ENCODE measurements at places on chromosomes 6 and 20.

DNA sequence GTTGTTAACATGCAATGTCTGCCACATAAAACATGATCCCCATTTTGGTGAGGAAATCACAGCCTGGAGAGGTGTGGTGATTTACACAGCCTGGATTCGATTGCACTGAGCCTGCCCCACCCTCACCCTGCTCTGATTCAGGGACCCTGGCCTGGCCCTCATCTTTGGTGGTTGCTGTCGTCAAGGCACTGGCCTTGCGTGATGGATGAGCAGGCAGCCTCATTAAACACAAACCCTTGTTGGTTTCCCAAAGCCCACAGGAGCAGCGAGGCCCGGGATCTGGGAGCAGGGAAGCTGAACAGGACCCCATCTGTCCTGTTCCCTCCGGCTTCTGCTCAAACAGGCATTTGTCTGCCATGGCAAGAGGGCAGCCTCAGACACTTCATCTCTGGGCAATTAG is 70.8 kb downstream of the CHMP4B start:
- DNase-seq, result no peak

DNA sequence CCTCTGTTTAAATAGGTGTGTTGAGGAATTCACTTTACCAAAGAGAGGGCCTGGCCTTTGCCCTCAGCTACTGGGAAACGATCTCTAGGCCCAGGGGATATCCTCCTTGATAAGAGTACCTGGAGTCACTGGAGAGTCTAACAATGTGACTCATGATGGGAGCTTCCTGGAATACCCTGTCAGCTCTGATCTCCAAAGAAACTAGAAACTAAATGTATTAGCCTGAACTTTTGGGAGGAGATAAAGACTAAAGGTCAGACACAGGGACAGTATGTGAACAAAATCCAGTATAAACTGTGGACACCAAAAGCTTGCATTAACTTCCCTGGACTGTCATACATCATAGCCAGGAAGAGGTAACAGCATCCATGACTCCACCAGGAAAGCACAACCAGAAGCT is 148.5 kb downstream of the RNGTT start:
- no peak for DNase-seq

DNA sequence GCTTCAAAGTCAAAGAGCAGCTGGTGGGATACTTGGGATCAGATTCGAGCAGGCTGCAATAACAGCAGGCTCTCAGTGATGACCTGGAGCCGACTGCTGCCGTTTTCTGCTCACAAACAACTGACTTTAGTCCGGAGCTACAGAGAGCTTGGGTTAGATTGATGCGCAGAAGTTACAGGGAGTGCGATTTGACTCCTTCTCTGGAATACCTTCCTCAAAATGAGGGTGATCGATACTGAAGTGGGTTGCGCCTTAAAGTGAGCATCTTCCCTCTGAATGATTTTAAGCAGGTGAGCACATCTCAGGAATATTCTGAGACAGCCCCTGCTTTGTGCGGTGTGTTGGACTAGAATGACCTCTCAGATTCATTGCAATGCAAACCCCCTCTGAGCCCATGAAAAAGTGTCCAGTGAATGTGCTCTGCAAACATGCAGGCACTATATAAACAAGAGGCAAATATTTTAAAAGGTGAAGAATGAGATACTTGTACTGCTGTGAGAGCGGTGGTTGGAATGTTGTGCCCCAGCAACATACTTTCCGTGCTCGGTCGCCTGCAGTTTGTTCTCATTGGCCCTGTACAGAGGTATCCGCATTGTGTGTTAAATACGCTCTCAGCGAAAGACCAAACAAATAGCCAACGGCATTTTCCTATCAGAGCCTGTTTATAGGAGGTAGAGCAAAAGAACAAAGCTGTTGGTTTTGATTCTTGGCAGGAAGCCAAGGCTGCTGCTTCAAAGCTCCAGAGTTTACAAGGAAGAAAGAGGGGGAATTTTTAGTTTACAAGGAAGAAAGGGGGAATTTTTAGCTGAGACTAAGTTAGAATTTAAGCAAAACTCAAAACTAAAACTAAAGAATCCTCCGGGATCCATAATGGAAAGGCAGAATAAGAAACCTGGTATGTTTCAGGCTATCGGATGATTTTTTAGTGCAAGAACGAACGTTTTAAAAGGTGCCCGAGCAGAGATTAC is 67.7 kb downstream of the PHACTR2 start:
- no peak for DNase-seq

DNA sequence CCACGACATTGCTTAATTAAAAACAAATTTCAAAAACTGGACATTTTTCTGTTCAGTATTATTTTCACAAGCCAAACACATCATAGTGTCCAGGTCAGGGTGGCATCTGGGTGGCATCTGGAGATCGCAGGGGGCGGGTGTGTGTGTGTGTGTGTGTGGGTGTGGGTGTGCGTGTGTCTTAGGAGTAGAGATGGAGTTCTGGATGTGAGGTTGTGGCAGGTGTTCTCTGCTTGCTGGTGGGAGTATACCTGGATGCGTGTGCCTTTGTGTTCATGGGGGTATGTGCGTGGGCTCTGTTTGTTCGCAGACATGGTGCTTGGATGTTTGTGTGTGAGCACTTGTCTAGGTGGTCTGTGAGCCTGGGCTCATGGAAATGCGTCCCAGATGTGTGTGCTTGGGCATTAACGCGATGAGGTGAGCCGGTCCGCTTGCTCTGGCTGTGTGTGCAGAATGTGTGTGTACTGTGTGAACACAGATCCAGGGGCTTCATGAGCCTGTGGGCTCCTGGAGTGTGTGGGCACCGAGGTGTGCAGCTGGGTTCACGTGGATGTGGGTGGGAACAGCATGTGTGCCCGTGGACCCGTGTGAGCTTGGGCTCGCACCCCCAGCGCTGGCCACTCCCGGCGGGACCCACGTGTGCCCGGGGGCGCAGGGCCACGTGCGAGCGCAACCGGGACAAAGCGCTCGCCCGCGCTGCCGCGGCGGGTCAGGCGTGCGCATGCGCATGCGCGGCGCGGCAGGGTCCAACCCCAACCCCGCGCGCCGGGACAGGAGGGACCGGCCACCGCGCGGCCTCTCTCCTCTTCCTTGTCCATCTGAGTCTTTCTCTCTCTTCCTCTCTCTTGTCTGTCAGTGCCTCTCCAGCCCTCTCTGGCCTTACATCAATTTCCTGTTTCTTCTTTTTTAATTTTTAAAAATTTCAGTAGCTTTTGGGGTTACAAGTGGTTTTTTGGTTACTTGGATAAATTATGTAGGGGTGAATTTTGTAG is 60.4 kb downstream of the SRC start:
- no peak for DNase-seq

- DNase-seq, result no peak
These were observed 84.1 kb upstream of the GJE1 start for GRCh38 chr6:142048593-142048980.

DNA sequence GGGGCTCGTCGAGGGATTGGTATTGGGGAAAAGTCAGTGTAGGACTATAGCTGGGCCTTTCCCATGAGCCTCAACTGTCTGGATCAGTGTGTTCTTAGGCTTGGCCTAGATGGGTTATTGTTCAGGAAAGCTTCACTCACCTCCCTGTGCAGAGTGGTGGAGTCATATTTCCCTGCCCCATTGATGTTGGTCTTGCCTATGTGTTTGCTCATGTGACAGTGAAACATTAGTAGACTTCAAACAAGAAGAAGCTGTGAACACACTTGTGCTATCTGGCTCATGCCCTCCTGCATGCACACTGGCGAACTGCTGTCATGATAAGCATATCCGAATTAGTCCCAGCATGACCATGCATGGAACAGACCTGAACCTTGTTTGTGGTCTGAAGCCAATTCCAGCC is 171.1 kb downstream of the DHX35 start:
- no peak for DNase-seq

GRCh38 chr20:19616620-19617019 is 141.4 kb upstream of the RIN2 start:
- no peak for DNase-seq

GRCh38 chr6:113344969-113345368 is 512.2 kb upstream of the MARCKS start:
- no peak for DNase-seq

DNA sequence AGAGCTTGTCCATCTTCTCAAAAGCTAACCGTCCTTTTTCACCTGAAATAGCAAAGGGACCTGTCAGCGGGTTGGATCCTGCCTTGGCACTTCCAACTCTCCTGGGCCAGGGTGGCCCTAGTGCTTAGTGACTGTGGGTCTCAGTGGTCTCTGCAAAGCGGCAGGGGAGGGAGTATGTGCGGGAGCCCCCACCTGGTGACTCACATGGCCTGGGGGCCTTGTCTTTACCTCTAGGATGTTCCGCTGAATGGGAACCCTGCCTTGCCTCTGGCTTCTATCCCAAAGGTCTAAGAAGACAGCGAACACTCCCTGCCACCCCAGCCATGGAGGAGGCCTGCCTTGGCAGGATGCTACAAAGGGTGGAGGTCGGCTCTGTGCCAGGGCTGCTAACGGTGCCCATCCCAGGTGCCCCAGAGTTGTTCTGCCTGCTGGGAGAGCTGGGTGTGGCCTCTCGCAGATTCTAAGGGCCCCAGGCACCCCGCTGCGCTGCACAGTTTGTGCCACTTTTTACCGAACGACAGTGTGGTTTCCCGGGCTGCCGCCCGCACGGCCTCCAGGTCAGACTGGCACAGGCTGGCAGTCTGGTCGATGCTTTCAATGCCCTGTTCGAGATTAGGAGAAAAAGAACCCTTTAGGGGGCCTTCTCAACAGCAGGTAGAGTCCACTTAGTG is 77.2 kb downstream of the PTPN1 start:
- DNase-seq, result no peak

- no peak for DNase-seq
These were observed 9.0 kb upstream of the LCA5 start for GRCh38 chr6:79546186-79546585.

DNA sequence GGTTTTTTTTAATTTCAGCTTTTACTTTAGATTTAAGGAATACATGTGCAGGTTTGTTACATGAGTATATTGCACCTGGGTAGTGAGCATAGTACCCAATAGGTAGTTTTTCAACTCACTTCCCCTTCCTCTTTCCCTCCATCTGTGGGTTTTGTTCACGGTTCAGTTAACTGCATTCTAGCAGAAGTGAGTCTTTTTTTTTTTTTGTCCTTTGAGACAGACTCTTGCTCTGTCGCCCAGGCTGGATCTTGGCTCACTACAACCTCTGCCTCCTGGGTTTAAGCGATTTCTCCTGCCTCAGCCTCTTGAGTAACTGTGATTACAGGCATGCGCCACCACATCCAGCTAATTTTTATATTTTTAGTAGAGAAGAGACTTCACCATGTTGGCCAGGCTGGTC is 8.7 kb downstream of the UBR2 start:
- DNase-seq, result no peak

DNA sequence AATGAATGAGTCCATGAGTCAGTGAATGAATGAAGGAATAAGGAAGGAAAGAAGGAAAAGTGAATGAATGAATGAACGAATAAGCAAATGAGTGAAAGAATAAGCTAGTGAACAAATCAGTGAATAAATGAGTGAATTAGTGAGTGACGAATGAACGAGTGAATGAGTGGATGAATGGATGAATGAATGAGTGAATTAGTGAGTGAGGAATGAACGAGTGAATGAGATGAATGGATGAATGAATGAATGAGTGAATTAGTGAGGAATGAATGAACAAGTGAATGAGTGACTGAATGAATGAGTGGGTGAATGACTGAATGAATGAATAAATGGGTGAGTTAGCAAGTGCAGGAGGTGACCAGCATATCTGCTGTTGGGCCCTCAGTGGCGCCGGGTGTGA is 3.8 kb downstream of the SRMS start:
- DNase-seq, result no peak

DNA sequence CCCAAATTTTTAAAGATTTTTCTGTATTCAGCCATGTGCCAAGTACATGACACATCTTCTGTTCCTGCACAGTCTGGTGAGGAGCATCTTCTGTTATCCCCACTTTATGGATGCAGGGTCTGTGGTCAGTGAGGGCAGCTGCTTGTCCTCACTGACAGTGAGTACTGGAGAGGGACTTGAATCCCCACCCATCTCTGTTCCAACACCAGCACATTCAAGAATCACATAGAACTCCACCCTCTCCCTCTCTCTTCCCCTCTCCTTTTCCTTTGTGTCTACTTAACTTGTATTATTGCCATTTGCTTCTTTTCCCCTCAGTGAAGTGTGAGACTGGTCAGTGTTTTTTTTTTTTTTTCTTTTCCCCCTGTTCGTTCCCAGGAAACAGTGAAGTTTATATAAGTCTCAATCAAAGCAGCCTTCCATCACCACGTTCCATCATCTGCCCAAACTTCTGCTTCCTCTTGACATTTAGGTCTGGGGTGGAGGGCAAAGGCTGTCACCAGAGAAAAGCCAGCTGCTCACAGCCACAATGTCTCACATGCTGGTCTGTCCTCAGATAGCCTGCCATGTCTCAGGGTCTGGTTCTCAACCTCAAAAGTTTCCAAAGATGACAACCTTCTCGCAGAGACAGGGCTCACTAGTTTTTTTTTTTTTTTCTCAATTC is 110.0 kb upstream of the SSTR4 start:
- DNase-seq, result no peak

GRCh38 chr6:158152659-158153058 is 15.4 kb downstream of the SERAC1 start:
- no peak for DNase-seq

DNA sequence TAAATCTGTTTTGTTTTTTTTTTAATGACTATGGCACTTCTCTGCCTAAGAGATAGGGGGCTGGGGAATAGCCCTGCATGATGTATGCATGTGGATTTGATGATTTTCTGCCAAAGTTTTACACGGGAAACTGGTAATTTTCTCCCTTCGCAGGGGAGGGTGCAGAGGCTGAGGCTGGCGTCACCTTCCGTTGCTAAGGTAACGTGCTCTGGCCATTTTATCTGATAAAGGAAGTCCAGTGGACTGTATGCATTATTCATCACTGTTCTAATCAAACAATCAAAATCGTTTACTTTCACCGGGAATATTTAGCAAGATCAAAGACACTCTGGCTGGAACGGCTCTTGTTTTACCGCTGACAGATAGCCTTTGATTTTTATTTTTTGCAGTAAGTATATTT is 789 bp downstream of the PHACTR1 start:
- no peak for DNase-seq
